Stimulated activated CD8-positive, alpha-beta memory T cell treated with anti-CD3 and anti-CD28 coated beads, Interleukin-4, amount 100 ng/mL, for 1 hour (primary cell): ENCODE measurements at places on chromosomes 13 and 19.

DNA sequence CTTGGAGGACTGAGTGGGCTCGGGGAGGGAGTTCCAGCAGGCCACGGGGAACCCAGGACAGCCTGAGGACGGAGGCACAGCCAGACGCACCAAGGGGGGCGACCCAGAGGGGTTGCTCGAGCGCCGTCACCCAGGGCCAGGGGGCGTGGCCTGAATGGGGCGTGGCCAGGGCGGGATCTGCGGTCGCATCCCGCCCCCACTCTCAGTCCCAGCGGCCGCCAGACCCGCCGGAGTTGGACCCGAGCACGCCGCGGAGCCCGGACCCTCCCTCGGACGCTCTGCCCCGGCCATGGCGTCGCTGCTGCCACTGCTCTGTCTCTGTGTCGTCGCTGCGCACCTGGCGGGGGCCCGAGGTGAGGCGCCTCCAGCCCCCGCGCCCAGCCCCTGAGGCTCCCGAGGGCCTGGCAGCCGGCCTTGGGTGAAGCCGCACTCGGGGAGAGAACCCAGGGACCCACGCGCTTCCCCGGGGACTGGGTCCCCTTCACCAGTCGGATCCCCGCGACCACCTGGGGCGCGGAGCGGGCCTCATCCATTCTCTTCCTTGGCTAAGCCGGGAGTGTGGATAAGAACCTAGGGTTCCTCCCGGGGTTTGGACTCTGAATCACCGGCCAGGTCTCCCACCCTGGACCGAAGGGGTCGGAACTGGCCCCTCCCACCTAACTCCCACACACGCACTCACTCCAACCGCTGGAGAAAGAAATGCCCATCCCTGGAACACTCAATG lies at the start of gene CILP2:
Gene CILP2, plus strand, starts transcription at position 205 of the 724 bp plus-strand sequence. Its CDS starts 85 bp downstream, at position 290.
- DNase-seq = no peak

DNA sequence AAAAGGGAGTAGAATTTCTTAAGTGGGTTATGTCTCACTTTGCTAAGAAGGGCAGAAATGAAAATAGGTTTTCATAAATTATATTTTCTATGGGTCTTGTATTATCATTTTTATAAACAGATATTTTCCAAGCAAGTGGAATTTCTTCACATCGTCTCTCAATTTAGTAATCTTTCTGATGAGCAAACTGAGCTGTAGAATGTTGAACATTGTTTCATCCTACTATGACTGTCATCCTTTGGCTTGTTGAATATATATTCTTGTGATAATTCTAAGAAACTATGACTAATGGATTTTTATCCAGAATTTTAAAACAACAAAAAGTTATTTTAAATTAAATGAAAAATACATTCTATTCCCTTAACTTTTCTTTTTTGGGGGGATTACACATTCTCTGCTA lies 313.8 kb downstream of the ENOX1 start:
- no peak for DNase-seq

- DNase-seq = no peak
These were observed 127.5 kb downstream of the KCTD12 start for GRCh38 chr13:76758738-76759137.

DNA sequence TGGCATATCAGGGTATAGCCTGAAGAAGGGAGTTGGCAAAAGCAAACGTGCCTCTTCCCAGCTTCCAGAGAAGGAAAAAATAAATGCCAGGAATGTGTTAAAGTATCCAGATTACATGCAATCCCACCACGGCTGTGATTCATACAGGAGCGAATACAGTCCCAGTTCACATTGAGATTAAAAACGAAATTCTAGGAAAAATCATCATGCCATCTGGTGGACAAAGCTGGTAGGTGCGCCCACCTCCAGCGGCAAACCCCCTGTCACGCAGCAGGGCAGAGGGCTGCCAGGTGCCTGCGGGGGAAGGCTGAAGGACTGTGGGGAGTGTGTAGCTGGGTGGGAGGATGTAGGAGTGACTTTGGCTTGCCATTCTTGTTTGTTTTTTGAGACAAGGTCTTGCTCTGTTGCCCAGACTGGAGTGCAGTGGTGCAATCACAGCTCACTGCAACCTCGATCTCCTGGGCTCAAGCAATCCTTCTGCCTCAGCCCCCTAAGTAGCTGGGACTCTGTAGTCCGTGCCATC lies 6.4 kb upstream of the DMWD start:
- no peak for DNase-seq

GRCh38 chr13:77555246-77555645 lies 19.7 kb downstream of the SCEL start:
- DNase-seq = no peak

DNA sequence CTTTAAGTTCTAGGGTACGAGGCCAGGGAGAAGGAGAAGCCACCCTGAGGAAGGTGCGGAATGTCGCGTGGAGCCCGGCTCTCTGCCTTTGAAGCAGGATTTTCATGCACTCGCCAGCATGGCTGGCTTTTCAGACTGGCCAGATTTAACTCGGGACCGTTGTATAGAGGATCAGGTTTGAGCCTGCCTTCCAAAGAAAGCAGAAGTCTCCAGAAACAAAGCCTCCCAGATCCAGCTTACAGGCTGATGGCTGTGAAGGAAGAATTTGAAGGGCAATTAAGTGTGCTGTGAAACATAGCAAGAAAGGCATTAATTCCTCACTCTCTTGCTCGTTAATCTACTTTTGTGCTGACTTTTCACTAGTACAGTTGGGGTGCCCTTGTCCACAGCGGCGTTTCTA lies 140.2 kb downstream of the SOX1 start:
- DNase-seq = no peak

DNA sequence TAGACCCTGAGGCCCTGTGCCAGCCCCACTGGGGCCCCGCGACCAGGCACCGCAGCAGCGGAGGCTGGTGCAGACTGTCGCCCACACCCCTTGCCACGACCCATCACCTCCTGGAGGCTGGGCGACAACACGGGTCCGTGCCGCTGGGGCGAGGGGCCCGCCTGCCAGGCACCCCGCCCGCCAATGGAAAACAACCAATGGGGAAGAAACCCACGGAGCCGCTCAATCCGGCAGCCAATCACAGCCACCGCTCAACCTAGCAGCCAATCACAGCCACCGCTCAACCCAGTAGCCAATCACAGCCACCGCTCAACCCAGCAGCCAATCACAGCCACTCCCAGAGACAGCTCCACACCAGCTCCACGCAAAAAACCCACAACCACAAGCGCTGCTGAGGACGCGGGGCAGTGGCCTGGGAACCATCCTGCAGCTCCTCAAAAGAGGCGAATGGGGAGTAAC lies 29.7 kb downstream of the GPX4 start:
- DNase-seq = peak; percentile 38

DNA sequence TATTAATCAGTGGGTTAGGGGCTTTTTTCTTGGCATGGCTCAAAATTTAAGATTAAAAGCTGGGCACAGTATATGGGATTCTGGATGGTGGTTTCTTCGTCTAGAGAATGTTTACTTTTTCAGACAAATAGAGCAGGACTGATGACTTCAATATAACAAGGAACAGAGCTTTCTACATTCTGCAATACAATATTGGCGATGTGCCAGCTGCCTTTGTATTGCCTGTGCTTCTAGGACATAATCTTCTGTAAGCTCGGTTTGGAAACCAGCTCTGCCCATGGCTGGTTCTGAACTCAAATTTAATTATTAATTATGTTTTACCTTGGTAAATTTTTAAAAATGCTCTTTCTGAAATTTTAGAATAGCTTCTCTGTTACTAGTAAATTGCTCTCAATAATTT lies 139.1 kb upstream of the TRPC4 start:
- DNase-seq = no peak

DNA sequence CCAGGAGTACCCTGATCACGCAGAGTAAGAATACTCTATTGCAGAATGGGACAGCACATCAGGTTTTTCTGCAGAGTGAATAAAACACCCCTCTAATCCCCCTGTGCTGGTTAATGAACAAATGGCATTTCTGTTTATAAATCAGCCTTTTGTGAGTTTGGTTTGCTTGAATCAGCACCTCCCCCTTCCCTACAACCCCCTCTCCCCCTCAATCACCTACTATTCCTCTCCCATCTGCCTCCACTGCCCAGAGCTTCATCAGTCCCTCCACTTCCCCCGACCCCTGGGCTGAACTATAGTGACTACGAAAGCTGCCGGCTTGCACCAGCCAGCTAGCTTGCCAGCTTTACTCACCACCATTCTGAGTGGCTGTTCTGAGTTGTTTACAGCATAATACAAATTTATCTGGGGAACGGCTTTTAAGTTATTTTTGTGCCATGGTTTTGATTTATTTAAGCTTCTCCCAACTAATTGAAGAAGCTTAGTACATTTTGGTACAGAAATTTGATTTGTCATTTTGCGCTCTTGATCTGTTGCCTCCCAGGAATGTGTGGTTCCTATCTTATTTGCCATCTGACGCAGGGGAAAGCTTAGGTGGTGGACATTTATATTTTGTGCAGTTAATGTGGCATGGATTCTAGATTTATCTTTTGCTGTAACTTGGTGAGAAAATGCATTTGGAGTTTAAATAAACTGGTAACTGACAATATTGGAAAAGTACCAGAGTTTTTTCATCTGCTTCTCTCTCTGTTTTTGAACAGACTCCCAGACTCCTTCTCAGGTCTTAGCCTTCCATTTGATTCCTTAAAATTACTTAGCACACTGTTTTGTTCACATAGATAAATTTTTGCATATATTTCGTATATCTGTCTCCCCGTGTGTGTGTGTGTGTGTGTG lies 41.7 kb upstream of the WDFY2 start:
- DNase-seq = no peak

DNA sequence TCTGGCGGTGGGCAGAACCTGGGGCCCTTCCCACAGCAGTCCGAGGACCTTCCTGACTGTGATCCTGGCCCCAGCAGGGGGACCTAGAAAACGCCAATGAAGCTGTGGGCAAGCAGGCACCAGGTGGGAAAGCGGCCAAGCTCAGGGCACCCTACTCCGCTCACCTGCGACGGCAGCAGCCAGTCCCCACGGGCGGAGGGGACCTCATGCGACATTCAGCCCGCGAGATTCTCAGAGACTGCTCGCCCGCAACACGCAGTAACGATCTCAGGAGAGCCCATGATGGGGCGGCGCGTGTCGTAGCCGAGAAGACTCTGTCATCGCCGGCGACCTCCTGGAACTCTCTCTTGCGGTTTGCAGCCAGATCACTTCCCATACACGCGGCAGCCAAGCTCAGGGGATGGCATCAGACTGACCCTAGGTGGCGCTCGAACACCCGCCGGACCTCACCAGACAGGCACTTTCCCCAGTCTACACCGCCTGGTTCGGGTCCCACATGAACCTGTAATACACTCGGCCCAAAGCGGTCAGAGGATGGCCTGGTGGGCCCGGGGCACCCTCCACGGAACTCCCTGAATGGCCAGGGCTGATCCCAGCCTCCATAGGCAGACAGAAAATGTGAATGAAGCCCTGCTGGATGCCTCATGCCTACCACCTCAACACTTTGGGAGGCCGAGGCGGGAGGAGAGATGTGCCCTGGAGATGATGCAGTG lies 26.5 kb downstream of the MAN2B1 start:
- DNase-seq = peak; percentile 67

GRCh38 chr13:48574041-48574796 lies 41.3 kb upstream of the RCBTB2 start:
- DNase-seq = no peak

DNA sequence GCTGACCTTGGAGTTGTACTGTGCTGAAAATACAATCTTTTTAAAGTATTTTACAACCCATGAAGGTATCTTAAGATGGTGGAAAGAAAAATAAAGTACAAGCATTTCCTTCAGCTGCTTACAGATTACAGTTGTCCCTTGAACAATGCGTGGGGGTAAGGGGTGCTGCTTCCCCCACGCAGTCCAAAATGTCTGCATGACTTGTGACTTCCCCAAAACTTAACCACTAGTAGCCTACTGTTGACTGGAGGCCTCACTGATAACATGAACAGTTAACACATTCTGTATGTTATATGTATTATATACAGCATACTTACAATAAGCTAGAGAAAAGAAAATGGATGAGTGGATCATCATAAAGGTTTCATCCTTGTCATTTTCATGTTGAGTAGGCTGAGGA lies 45.3 kb upstream of the ZNF599 start:
- no peak for DNase-seq

GRCh38 chr19:7373862-7374261 lies 25.1 kb downstream of the ARHGEF18 start:
- DNase-seq = no peak

GRCh38 chr19:14479309-14479974 lies 4.3 kb upstream of the PTGER1 start:
- DNase-seq = no peak

GRCh38 chr13:60221581-60221980 lies 57.9 kb upstream of the DIAPH3 start:
- DNase-seq = no peak

DNA sequence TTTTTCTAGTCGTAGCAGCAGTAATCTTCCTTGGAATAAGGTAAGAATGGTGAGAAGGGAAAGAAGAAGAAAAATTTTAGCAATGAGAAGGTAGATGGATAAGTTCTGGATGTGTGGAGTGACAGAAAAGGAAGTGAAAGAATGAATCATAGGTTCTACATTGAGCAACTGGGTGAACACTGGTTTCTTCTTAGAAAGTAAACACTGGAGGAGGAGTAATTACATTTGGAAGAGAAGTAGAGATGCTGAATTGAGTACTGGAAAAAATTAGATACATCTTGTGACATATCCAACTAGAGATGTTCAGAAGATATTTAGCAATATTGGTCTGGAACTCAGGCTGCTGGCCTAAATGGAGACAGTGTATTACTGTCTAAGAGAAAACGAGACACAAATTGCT lies 148.5 kb downstream of the GPC5 start:
- DNase-seq = no peak

GRCh38 chr19:10808937-10809649 lies 26.9 kb downstream of the TMED1 start:
- no peak for DNase-seq

DNA sequence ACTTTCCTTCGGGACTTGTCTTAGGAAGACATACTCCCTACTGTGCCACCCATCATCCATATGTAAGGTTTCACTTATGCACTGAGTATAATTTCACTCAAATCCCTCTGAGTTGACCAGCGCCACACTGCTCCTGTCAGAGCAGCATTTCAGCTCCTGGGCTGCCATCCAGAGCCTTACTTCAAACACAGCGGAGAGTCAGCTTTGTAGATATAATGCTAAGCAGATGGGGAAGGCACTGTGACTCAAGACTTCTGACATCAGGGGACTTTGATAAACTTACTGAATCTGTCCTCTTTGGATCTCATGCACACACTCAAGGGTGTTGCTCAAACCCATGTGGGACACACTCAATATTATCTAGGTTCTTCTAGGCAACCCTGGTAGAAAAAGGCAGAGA lies 34.9 kb downstream of the DOCK9 start:
- no peak for DNase-seq

- DNase-seq = no peak
These were observed 14.1 kb downstream of the CYTH2 start for GRCh38 chr19:48483301-48483700.

DNA sequence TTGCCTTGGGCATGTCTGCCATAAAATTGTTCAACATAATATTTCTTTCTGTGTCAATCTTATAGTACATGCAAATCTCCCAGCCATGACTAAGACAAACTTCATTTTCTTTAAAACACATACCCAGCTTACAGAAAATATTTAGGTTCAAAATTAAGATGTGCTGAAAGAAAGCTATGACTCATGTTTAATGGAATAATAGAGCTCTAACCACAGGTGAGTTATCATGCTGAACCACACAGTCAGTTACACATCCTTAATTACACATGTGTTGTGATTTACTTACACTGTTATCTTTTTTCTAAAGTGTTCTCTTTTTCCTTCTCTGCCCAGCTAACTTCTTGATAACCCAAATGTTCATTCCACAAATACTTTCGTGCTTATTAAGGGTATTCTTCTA lies 1831.2 kb downstream of the OLFM4 start:
- DNase-seq = no peak

- DNase-seq = no peak
These were observed 25.9 kb downstream of the ZFR2 start for GRCh38 chr19:3842948-3843347.
